Endothelial cell of coronary artery (primary cell): ENCODE measurements at places on chromosomes 7 and 10. TPM values are rescaled to one million over a fixed set of nuclear protein-coding genes. Genes with fewer than 3 reads are reported as not detected.

ARHGEF35 gene
- 0.18 and 0.56 TPM in 2 replicates for total RNA-seq

MRLN gene
- total RNA-seq, result not detected in 2 replicates

ITIH5 gene
- 0.19 TPM in 1 of 2 replicates, not detected in the other for total RNA-seq

TRIM73 gene
- 0.36 and 0.75 TPM in 2 replicates for total RNA-seq
